NCI-H1436 (cell line): ENCODE measurements at places on chromosomes 4 and X.

DNA sequence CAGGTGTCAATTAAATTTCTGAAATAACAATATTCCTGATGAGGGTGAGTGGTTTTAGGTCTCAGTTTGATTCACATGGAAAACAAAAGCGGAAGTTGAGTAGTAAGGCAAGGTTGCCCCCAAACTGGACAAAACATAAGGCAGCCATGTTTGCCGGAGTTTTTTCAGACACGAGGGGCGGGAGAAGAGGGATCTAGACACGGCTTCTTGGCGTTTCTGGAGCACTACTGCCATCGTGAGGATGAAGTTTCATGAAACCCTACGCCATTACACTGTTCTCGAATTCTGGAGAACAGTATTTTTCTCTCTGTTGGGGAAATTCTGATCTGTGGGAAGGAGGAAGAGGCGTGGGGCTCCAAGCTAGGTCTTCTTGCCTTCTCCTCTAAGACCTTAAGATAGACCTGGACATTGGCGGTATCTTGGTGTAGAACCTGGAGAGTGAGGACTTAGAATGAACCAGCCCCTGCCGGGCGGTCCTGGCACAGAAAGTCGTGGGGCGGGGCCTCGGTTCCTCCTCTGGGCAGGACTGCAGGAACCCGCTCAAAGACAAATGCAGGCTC, 160.3 kb downstream of the OR13H1 start:
- peak; percentile 16 for DNase-seq

DNA sequence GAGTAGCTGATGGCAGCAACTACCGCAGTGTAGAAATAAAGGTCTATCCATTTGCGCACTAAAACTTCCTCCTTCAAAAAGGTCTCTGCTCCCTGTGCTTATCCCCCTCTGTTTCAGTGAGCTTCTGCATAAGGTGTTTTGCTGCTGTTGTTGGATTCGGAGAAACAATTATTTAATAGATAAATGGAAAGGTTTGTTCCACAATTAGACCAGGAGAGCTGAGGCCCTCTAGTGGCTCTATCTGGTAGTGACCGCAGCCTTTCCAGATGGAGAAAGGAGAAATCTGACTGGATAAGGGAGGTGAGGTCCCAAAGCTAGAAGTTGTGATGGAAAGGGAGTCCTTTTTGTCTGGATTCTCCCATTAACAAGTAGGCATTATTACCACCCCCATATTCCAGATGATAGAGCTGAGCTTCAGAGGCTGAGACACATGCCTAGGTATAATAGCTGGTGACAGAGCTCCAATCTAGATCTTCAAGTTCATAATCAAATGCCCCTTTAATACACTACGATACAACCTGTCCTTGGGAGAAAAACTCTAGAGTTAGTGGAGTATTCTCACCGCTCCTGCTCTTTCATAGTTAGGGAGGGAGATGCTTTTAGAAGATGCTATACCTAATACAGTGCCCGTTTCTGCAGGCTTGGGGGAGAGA, 5.1 kb upstream of the GABRQ start:
- peak; percentile 23 for DNase-seq

- no peak for DNase-seq
These were observed 47.3 kb upstream of the TLR3 start for GRCh38 chr4:186021461-186022167.

- peak; percentile 83 for DNase-seq
These were observed 2.3 kb downstream of the JADE1 start for GRCh38 chr4:128811571-128812441.

GRCh38 chr4:39706334-39706733, 8.4 kb downstream of the UBE2K start:
- DNase-seq = no peak

GRCh38 chr4:85050736-85051135, 84.2 kb upstream of the WDFY3 start:
- DNase-seq = no peak

- DNase-seq = no peak
These were observed 172.7 kb upstream of the MED14 start for GRCh38 chrX:40908026-40908425.
